Activated CD8-positive, alpha-beta memory T cell treated with anti-CD3 and anti-CD28 coated beads for 48 hours (primary cell): ENCODE measurements at places on chromosomes 13 and 19.

- no peak for DNase-seq
Observed at GRCh38 chr19:40542202-40542859, 34.3 kb upstream of the SHKBP1 start.

GRCh38 chr19:31979949-31980670 lies 365.3 kb upstream of the ZNF507 start:
- DNase-seq = no peak

- DNase-seq = no peak
Observed at GRCh38 chr13:48222358-48223301, 10.4 kb upstream of the ITM2B start.

DNA sequence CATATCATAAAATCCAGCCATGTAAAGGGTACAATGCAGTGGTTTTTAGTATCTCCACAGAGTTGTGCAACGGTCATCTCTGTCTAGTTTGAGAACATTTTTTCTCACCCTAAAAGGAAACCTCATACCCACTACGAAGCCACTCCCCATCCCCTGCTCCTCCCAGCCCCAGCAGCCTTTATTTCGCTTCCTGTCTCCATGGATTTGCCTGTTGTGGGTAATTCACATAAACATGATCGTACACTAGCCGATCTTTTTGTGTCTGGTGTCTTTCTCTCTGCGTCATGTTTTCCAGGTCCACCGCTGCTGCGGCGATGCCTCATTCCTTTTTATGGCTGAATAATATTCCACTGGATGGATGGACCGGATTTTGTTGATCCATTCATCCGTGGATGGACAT lies 28.6 kb downstream of the BICRA start:
- no peak for DNase-seq

- no peak for DNase-seq
Observed at GRCh38 chr19:34276614-34277013, 22.3 kb downstream of the GARRE1 start.

DNA sequence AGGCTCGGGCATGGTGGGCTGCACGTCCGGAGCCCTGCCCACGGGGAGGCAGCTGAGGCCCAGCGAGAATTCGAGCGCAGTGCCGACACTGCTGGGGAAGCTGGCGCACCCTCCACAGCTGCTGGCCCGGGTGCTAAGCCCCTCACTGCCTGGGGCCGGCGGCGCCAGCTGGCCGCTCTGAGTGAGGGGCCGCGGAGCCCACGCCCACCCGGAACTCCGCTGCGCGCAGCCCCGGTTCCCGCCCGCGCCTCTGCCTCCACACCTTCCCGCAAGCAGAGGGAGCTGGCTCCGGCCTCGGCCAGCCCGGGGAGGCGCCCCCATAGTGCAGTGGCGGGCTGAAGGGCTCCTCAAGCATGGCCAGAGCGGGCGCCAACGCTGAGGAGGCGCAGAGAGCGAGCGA lies 2080.4 kb downstream of the PCDH9 start:
- DNase-seq = no peak

GRCh38 chr13:30410705-30411125 lies 11.6 kb upstream of the UBE2L5 start:
- DNase-seq = no peak

GRCh38 chr13:113744197-113745000 lies 14.6 kb upstream of the TMEM255B start:
- DNase-seq = no peak

GRCh38 chr19:41753159-41753558 lies 2.2 kb upstream of the CEACAM6 start:
- DNase-seq = peak; percentile 54
